ENCODE measurements at places on chromosomes 3 and 15.

- no peak for DNase-seq
These were observed 1.3 kb downstream of the DENND4A start for GRCh38 chr15:65790694-65791334.

DNA sequence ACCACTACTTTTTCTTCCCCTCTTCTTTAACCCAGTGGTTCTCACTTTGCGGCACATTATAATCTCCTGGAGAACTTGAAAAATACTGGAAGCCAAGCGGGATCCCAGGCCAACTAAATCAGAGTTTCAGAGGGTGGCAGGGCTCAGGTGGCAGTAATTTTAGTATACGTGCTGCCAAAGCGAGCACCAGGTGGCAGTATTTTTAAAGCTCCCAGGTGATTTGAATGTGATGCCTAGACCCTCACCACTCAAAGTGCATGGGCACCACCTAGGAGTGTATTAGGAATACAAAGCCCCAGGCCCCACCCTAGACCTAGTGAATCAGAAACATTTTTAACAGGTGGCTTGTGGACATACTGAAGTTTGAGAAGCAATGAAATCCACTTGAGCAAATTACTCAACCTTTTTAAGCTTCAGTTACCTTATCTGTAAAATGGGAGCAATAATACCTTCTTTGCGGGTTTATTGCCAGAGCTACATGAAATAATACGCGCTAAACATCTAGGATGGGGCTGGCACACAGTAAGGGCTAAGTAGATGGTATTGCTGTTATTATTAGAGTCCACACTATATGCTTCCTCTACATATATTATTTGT is 8.3 kb downstream of the B3GALNT1 start:
- no peak for DNase-seq

- DNase-seq, result no peak
These were observed 422.2 kb downstream of the FHIT start for GRCh38 chr3:60829058-60829457.

DNA sequence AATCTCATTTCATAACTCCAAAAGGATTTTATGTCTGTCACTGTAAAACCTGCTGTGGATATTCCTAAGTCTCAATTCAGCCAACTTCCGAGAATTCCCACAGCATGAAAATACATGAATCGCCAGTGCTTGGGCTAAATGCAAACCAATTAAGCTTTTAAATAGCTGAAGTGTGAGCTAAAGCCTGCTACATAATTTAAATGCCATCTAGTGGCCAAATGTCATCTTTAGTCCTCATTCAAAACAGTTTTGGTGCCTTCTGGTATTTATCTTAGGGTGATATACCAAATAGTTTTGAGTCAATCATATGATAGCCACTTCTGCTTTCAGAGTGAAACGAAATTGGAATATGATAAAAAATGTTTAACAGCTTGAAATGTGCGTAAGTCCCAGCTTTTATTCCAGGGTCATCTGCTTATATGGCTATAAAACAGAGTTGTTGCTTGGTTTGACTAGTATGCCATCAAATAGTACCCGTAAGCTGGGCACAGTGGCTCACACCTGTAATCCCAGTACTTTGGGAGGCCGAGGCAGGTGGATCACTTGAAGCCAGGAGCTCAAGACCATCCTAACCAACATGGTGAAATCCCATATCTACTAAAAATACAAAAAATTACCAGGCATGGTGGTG is 41.8 kb upstream of the CCNL1 start:
- DNase-seq, result no peak

DNA sequence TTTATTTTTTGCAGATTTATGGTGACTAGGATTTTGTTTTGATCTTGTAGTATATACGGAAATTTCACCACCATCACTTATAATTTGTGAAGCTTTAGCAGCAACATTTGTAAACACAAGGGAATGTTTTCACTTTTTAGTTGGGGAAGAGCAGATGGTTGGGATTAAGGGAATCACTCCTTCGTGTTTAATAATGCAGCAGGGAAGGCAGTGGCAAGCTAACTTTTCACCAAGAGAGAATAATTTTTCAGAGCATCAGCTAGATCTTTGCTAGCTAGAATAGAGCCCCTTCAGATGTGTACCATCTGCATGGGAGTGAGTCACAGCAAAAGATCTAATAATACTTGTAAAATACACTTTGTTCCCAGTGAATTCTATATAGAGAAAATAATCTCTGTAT is 632.7 kb downstream of the CADM2 start:
- no peak for DNase-seq

DNA sequence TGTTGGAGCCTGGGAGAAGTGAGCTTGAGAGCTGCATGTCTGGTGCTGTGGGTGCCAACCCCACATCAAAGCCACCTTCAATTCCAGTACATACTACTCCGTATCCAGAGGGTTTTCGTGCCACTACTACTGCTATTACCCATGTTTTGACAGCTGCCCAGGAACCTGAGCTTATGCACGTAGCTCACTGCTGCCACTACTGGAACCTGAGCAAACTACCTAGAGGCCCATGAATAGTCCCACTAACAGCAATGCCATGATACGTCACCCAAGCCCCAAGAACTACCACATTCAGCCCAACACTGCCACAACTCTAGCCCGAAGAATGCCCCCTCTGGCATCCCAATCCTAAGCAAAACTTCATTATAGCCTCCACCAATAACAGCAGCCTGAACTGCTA is 215.2 kb upstream of the BCHE start:
- DNase-seq, result no peak

GRCh38 chr3:13388816-13389215 is 31.3 kb downstream of the NUP210 start:
- DNase-seq, result no peak

DNA sequence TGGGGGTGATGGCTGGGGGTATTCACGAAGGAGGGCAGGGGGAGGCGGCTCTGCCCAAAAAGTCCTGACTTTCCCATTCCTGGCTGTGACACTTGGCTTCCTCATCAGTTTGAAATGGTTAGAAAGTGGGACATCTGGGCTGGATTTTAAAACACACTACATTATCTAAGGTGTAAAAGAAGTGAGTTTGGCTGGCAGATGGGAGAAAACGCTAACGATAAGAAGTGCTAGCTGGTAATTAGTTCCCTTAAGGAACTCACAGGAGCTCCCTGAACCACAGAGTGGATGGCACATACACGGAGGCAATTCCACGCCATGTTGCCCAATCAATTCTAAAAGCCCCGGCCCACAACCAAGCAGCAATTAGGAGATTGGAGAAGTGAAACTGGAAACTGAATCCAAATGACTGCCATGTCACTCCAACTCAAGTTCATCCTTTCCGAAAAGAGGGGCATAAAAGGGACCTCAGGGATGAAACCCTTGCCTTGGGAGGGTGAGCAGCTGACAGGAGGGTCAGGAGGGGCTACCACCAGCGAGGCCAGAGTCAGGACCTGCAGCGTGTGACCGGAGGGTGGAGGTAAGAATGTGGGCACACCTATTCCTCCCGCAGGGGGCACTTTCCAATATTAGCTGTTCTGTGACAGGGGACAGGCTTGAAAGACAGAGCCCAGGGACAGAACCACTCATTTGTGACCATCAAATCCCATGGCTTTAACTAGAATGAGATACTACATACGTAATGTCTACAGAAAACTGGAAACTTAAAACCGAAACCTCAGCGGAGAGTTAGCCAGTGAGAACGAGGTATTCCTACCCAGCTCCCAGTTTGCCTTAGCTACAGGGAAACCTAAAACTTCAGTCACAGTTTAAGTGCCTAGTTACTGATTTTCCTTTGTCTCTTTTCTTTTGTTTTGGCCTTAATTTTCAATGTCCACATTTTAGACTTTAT is 95.3 kb upstream of the OXTR start:
- no peak for DNase-seq

DNA sequence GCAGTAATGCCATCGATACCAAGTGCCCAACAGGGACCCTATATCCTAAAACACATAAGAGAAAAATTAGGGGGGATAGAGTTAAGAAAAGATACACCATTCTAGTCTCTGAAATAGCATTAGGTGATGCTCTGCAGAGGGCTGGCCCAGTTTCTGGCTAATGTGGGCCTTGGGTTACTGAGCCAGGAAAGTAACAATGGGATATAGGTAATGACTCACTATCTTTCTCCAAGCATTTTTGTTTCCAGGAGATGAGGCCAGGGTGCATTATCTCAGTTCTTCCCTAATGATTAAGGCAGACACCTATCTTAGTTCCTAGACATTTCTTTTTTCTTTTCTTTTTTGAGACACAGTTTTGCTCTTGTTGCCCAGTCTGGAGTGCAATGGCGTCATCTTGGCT is 50.0 kb downstream of the PRKAR2A start:
- DNase-seq, result no peak

- no peak for DNase-seq
These were observed 11.0 kb upstream of the FILIP1L start for GRCh38 chr3:100125161-100125938.

DNA sequence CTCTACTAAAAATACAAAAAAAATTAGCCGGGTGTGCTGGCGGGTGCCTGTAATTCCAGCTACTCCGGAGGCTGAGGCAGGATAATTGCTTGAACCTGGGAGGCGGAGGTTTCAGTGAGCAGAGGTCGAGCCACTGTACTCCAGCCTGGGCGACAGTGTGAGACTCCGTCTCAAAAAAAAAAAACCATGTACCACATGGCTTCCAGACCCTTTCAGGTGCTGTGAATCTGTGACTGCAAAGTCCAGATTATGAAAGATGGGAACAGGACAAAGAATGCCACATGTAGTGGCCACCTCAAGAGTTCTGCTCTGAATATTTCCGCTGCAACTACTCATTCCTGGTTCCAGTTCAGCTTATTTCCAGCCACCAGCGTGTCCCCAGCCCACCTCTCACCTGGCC is 8.4 kb upstream of the DCAF1 start:
- no peak for DNase-seq

DNA sequence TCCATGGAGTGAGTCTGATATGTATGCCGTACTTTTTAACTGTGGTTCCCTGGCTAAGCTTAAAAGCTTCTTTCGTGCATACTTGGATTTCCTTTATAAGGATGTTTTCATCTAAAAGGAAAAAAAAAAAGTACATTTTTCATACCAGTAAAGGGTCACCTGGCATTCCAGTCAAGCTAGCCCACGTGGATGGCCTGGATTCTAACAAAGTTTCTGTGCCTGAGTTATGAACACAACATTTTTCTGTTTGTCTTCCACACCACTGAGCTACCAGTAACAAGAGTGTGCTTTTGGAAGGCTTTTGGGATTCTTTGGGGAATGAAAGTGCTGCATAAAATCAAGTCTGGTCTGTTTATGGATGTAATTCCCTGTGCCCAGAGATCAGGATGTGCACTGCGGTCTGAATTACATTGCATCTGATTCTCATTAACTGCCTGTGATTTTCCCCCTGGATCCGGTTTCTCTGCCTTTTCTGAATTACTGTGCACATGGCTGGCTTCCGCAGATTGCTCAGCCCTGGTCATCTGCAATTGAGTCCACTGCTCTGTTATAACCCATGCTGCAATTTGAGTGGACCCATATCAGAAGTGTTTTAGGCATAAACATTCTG is 38.2 kb upstream of the MAGI1 start:
- no peak for DNase-seq

- DNase-seq, result no peak
These were observed 37.8 kb downstream of the IGSF10 start for GRCh38 chr3:151423091-151423490.

GRCh38 chr3:108661699-108662098 is 72.2 kb downstream of the DZIP3 start:
- no peak for DNase-seq
